ENCODE measurements at places on chromosomes 7 and 10.

DNA sequence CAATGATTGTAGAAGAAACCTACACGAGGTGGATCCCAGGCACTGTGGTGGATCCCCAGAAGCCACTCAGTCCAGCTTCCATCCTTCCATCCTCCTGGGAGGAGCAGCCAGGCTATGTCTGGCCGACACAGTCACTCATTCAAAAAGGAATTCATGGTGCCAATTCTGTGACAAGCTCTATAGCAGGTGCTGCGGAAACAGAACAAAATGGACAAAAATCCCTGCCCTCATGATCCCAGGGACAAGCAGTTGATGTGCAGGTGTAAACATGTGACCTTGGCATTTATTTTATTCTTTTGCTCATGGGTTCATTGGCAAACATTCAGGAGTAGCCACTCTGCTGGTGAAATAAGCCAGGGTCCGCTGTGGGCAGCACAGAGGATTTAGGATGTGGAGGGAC, 49.2 kb upstream of the FGFR2 start:
- DNase-seq: no peak

DNA sequence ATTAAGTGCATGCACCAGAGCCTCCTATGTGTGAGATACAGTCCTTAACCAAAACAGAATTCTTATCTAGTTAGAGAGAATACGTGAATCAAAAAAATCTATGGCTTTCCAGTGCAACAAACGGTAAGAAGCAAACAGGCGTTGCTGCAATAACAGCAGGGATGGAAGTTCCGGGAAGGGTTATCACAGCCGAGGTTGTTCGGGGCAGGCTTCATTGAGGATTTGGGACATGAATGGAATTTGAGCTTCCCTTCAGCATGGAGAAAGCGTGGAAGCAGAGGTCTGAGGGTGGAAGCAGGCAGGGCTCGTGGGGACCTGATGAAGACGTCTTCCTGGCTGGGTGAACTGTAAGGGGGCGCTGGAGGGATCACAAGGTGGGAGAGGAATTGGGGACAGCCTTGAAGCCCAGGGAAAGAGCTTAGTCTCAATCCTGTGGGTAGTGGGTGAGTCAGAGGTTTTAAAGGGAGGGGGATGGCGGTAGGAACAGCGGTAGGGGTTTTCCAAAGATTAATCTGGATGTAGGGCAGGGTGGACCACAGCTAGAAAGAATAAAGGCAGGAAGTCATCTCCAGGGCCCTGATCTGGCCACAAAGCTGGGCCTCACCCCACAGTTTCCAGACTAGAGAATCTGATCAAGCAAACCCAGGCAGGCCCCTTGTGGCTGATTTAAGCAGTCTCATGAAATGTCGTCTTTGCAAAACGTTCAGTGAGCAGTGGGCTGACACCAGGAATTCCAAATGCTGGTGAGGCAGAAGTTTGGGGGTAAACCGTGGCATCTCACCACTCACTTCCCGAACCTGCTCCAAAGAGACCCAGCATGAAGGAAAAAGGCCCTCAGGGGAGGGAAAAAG, 65.1 kb downstream of the CALML3 start:
- no peak for DNase-seq

DNA sequence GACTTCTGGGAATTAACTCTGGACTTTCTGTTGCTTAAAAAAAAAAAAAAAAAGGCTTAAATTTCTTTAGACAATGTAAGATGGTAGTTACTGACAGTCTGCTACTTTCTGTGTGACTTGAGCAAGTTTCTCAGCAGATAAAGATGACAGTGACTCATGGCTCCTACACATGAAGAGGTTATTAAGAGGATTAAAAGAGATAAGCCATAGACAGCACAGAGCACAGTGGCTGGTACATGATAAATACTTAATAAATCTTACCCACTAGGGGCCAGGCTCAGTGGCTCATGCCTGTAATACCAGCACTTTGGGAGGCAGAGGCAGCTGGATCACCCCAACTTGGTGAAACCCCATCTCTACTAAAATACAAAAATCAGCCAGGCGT, 174.8 kb downstream of the JAZF1 start:
- DNase-seq: no peak

- DNase-seq: no peak
Measured at GRCh38 chr7:94350734-94351133, 44.0 kb upstream of the COL1A2 start.

- DNase-seq: no peak
Measured at GRCh38 chr7:979886-980571, 3.0 kb upstream of the CYP2W1 start.

GRCh38 chr7:13989126-13989948, at the start of gene ETV1:
Gene ETV1 (minus strand): TSS chr7:13989666. CDS start chr7:13989052, 614 bp downstream.
- DNase-seq: no peak

DNA sequence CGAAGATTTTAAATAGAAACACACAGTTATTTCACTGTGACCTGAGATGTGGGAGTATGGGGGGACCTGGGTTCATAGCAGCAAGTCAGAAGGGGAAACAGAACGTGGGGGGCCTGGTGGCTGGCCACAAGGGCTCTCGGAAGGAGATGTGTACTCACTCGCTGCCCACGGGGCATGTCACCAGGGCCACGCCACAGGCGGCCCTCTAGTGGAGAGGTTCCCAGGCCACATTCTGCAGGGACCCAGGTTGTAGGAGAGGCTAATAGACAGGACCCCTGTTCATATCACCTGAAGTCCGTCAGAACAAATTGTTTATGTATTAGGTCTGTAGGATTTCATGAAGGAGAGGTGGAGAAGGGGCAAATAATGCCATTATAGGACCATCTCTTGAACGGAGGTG, 25.1 kb upstream of the SVOPL start:
- no peak for DNase-seq

DNA sequence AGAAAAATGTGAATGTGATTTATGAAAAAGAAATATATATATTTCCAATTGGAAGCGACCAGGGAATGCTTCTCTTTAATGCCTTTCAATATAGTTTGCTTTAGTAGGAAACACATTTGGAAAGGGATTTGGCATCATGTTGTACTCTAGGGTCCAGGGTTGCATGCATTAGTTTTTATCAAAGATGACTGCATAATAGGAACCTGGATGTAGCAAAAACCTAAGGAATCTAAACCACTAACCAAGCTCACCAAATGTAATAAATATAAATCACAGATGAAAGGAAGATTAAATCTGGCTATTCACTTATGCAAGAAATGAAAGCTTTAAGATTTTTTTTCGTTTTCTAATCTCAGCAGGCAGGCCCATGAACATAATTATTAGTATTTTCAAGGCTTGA, 120.0 kb downstream of the ATXN7L1 start:
- no peak for DNase-seq

DNA sequence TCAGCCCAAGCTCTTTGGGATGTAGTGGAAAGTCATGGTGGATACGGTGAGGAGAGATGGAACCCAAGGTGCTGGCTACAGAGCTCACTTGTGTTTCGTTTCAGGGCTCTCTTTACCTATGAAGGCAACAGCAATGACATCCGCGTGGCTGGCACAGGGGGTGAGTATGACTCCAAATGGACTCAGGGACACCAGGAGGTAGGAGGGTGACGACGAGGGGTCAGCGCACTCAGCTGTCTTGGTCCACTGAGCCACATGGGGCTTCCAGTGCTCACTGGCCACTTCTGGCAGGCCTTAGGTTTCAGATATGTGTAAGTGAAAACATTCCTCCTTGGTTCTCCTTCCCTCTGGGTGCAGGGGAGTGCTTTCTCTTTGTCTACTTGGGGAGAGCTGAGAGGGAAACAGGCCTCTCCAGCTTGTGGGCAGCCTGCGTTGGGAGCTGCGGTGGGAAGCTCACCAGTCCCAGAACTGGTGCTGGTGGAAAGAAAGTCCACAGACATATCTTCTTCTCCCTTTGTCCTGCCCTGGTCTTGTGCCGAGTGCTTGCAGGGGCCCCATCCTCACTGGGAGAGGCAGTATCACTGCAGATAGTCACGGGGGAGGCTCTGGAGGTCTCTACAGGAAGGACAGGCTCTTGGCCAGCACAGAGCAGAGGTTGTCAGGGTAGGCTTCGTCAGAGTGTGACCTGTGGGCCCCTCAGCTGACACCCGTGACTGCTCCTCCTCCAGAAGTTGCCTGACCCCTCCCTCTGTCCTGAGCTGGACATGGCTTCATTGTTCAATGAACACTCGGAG, 5.8 kb downstream of the DBNL start:
- DNase-seq: no peak

- DNase-seq: no peak
Measured at GRCh38 chr10:74056050-74056818, 58.3 kb downstream of the VCL start.

DNA sequence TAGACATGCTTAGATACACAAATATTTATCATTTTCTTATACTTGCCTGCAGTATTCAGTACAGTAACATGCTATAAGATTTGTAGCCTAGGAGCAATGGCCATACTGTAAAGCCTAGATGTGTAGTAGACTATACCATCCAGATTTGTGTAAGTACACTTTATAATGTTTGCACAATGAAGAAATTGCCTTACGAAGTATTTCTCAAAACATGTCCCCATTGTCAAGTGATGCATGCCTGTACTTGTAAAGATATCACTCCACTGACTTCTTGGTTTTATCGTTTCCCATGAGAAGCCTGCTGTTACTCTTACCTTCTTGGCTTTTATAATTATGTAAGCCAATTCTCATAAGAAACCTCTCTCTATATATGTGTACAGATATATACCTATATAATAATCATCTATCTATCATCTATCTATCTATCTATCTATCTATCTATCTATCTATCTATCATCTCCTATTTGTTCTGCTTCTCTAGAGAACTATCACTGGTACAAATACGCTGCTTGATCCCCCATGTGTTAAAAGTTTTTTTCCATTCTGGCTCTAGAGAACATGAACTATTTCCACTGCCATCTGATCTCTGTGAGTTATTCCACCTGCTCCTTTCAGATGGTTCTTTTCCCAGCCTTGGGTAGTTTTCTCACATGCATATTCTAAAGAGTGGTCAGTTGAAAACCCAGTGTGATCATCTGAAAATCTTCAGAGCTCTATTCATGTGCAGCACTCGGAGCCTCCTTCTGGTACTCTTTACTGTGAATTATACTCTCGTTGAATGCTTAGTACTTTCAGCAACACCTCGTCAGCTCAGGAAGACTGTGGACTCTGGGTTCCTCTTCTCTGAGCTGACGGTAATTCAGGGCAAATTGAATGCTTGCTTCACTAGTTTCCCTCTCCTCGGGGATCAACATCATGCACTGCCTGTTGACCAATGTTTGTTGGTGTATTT, 14.5 kb upstream of the VCL start:
- DNase-seq: no peak

GRCh38 chr10:60192946-60193345, 196.7 kb downstream of the ANK3 start:
- no peak for DNase-seq

- peak; percentile 80 for DNase-seq
Measured at GRCh38 chr7:37977243-37977642, 56.8 kb downstream of the EPDR1 start.

DNA sequence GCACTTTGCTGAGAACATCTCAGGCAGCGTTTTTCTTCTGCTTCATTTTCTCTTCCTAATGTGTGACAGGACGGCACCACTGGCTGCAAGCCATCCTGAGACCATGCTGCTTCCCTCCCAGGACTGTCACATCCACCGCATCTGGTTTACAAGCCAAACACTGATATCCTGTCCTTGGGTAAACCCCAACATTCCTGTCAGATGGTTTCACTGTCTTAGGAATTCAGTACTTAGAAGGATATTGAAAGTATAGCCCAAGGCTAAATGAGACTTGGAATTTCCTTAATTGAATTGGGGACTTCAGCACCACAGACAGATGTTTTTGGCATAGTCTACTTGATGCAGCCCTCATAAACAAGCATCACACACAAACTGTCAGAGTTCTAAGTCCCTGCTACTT, 74.2 kb upstream of the PLXNA4 start:
- DNase-seq: peak; percentile 22

DNA sequence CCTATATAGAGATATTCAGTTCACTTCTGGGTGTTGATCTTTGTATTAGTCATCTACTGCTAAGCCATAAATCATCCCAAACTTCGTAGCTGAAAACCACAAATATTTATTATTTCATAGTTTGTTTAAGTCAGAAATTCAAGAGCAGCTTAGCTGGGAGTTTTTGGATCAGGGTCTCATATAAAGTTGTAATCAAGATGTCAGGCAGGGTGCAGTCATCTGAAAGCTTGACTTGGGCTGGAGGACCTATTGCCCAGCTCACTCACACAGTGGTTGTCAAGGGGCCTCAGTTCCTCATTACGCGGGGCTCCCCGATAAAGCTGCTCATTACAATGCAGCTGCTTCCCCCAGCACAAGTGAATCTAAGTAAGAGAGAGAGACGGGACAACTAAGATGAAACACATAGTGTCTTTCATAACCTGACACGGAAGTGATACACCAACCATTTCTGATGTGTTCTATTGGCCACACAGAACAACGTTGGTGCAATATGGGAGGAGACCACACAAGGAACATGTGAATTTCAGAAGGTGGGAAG, 15.7 kb downstream of the PPP1R3C start:
- no peak for DNase-seq

- DNase-seq: no peak
Measured at GRCh38 chr10:103869336-103869735, 14.0 kb upstream of the SH3PXD2A start.

GRCh38 chr7:138086563-138087270, 10.5 kb downstream of the AKR1D1 start:
- no peak for DNase-seq
